A549 treated with CORT108297 at 1 μM for 4 hours (cell line): ENCODE measurements at places on chromosomes 13 and 19. TPM values are rescaled to one million over a fixed set of nuclear protein-coding genes. Genes with fewer than 3 reads are reported as not detected.

Gene CXCL17
- total RNA-seq = 0.08 to 0.18 TPM in 2 of 5 replicates, not detected in the others

Gene ETV2
- 1.6 to 3.1 TPM (median 2.4 TPM) in 5 replicates for total RNA-seq

Gene NKPD1
- total RNA-seq = 0.09 to 0.21 TPM (median 0.10 TPM) in 5 replicates

Gene TNNT1
- total RNA-seq = 114 to 145 TPM (median 137 TPM) in 5 replicates

Gene IZUMO2
- not detected in 5 replicates for total RNA-seq

Gene PSG11
- total RNA-seq = not detected in 5 replicates

Gene SLC17A7
- 0.53 to 0.74 TPM (median 0.65 TPM) in 5 replicates for total RNA-seq

Gene ZNF208
- not detected in 5 replicates for total RNA-seq

Gene ZSWIM9
- 5.7 to 8.7 TPM (median 7.2 TPM) in 5 replicates for total RNA-seq

Gene FGF21
- not detected in 5 replicates for total RNA-seq

Gene SLC6A16
- total RNA-seq = 0.55 to 1.2 TPM (median 1.1 TPM) in 5 replicates

Gene GRIK5
- total RNA-seq = 0.38 to 0.72 TPM (median 0.58 TPM) in 5 replicates
